ENCODE measurements at places on chromosomes 11 and 22.

GRCh38 chr11:76748948-76749347 lies 34.2 kb upstream of the TSKU start:
- DNase-seq, result no peak

DNA sequence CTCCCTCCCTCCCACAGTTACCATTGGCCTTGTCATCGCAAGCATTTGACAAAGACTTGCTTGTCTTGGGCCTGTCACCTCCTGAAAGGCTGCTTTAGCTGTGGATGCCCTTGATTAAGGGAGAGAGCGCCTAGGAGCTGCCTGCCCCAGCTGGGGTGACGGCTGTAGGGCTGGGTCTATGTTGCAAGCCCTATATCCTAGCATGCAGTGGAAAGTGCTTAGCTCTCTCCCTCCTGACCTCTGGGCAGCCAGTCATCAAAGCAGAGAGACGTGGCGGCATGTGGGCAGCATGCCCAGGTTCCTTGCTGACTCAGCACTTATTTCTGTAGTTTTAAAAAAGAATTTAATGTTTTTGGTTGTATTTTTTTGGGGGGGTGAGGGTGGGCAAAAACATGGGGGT lies 75.9 kb downstream of the BARX2 start:
- no peak for DNase-seq

GRCh38 chr11:86370922-86371594 lies 3.6 kb upstream of the CCDC81 start:
- DNase-seq, result peak; percentile 9

DNA sequence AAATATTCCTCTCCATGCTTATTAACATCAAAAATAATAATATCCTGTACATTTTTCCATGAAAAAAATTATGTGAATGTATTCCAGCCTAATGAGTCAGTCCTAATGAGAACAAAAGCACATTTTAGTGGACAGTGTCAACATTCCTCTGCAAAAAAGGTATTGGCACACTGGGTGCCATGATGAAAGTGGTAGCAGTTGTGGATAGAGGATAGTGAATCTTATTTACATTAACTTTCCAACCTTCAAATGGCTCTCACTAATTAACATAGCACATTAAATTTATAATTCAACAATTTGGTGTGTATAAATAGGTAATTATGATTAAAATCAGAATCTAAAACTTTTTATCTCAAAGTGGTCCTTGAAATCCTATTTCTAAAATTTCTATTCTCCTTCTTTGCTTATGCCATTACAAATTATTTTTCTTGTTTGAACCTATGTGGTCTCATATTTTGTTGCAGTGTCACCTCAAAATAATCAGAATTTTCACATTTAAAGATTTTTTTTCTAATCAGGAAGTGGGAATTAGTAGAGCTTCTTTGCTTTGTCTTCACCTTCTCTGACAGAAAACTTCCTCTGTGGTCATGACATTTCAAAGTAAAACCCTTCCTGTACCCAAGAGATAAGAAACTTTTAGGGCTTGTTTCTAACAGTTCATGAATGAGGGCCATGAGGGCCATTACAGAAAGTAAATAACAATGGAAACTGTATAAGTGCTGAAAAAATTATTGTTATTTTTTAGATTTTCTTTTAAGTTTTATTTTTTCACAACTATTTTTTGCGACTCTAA lies 18.7 kb downstream of the SOX6 start:
- DNase-seq, result no peak

DNA sequence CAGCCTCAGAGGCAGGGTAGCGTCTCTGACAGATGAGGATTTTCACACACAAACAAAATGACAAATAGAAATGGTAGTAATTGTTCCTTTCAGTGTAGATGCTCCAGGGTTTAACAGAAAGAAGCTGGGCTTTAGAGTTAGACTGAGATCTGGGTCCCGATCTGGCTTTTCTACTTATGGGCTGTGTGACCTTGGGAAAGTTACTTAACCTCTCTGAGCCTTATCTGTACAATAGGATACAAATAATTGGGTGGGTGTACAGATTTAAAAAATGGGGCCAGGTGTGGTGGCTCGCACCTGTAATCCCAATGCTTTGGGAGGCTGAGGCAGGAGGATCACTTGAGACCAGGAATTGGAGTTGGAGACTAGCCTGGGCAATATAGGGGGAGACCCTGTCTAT lies 204.9 kb downstream of the CEP164 start:
- DNase-seq, result no peak

GRCh38 chr22:36856121-36856791 lies 4.5 kb upstream of the NCF4 start:
- DNase-seq, result peak; percentile 88

GRCh38 chr11:106216281-106216680 lies 138.8 kb downstream of the AASDHPPT start:
- no peak for DNase-seq

GRCh38 chr22:31530823-31531195 lies 34.5 kb downstream of the SFI1 start:
- DNase-seq, result no peak

DNA sequence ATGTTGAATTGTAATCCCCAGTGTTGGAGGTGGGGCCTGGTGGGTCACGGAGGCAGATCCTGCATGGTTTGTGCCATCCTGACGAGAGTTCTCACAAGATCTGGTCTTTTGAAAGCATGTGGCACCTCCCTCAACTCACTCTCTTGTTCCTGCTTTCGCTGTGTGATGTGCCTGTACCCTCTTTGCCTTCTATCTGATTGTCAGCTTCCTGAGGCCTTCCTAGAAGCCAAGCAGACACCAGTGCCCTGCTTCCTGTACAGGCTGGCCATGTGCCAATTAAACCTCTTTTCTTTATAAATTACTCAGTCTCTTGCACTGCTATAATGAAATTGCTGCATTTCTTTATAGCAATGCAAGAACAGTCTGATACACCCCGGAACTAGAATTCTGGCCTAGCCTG lies 13.1 kb downstream of the PTPN5 start:
- no peak for DNase-seq

- DNase-seq, result no peak
Measured at GRCh38 chr11:36241497-36241896, 47.7 kb downstream of the COMMD9 start.

DNA sequence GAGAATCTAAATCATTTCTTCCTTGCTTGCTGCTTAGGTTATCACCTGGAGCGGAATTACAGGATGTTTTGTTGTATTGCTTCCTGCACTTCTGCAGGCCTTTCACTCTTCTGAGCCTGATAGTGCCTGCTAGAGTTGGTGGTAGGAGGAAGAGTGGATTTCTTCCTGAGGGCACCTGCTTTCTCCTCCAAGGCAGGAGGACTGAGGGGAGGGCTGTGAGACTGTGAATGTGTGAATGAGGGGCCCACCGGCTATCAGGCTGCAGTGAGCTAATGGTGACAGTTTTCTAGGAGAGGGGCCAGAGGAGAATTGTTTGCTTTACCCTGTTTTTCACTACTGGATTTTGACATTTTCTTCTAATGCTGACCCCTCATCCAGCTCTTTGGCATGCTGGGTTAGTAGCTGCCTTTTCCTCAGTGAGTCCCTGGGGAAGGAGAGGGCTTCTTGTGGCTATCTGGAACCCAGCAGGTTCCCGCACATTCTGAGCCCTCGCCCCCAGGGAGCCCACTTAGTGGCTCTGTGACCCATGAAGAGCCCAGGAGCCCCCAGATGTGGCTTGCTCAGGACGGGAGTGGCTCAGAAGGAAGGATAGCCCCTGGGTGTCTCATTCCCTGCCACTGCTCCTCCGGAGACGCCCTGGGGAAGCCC lies 39.1 kb downstream of the DIXDC1 start:
- no peak for DNase-seq

DNA sequence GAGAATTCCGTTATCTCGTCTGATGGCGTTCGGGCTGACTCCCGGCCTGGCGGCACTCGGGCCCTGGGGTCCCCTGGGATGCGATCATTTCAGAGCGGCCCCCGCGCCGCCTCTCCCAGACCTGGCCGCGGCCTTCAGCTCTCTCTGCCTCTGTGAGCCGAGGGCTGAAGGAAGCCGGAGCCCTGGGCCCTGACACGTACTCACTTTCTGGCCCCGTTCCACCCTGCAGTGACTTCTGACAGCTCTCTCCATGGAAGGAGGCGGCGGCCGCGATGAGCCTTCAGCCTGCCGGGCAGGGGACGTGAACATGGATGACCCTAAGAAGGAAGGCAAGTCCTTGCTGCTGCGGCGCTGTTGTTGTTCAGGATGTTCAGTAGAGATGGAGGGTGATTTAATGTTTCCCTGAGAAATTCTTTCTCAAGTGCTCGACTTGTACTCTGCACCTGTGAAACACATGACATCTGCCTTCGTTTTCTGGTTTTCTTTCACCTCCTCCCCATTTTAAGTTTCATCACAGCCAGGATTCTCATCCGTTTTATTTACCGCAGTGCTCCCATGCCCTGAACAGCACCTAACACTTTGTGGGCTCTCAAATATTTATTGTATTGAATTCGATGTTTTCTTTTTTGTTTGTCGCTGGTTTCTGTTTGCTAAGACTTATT lies 612 bp downstream of the GTSE1 start:
- DNase-seq, result no peak

- no peak for DNase-seq
Measured at GRCh38 chr11:119179342-119179741, 5.9 kb upstream of the NHERF4 start.

- DNase-seq, result peak; percentile 87
Measured at GRCh38 chr22:37561212-37562048, 1.1 kb downstream of the CDC42EP1 start.

- DNase-seq, result peak; percentile 68
Measured at GRCh38 chr11:34492806-34493414, 20.7 kb downstream of the ELF5 start.

DNA sequence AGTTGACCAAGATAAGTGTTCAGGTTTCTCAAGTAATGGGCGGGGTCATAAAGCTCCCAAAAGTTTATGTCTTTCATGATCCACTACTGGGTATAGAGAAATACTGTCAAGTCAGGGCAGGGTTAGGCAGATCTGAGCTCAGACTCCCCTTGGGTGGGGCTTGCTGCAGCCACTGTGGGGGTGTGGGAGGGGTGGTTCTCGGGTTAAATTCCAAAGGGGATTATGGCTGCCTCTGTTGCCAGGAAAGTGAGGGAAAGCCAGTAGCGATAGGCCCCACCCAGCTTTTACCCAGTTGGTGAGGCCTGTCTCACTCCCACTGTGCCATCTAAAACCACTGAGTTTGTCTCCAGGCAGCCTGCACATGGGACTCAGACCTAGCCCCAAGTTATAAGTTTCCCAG lies 37.8 kb downstream of the DLG2 start:
- DNase-seq, result peak; percentile 24

DNA sequence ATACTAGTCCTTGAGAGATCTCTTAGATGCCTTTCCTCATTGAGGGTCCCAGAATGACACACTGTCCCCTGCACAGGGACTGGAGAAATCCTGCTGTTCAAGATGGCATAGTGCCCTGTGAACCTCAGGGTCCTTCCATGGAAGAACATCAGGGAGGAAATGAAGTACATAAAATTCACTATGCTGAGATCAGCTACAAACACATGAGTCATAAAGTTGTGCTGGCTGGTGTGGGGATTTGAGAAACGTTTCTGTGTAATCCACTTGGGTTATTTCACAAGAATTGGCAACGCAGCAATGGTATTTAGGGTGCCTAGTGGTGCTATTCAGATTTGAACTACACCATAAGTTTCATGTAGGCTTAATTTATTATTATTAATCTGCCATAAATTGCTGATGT lies 174.4 kb downstream of the MAML2 start:
- DNase-seq, result no peak
